Glutamatergic neuron (in vitro differentiated cells): ENCODE measurements at places on chromosomes 6 and 20. TPM values are rescaled to one million over a fixed set of nuclear protein-coding genes. Genes with fewer than 3 reads are reported as not detected.

PTCHD4 gene
- total RNA-seq: 3.6 TPM

GRM4 gene
- total RNA-seq: 119 TPM

KIAA0408 gene
- total RNA-seq: 110 TPM

FAM83C gene
- total RNA-seq: not detected

KCNK17 gene
- not detected for total RNA-seq
